ENCODE measurements at places on chromosomes 6 and 20.

DNA sequence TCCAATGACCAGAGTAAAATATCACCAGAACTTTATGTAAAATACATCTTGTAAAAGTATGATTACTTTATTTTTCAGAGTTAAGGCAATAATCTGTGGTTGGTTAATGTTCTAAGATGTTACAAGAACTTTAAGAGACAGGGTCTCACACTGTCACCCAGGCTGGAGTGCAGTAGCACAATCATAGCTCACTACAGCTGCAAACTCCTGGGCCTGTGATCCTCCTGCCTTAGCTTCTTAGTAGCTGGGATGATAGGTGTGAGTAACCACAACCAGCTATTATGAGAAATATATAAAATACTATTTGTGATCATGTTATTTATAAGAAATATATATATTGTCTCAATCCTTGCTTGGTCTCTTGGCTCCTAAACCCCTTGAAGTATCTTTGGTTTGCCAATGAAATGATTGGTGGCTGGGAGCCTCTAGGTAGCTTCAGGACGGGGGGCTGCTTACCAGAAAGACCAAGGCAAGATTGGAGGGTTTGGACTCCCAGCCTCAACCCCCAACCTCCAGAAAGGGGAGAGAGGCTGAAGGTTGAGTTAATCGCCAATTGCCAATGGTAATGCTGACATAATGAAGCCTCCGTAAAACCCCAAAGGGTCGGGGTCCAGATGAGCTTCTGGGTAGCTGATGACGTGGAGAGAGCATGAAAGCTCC, 15.4 kb downstream of the SOD2 start:
- no peak for DNase-seq

GRCh38 chr6:50369996-50370395, 320.3 kb upstream of the DEFB112 start:
- no peak for DNase-seq

DNA sequence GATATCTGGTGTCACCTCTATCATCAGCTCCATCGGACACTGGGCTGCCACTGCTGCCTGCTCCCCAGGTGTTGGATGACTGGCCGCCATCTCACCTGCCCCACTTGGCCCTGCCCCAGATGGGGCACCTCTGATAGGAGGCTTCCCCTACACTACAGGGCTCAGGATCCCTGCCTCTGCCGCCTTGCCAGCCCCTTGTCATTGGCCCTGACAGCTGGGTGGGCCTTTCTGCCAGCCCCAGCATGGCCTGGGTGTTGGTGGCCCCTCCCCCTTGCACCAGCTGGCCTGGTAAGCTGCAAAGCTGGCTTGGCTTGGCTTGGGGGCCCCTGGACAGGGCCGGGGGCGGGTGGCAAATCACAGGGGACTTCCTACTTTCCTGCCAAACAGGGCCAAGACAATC, 10.6 kb downstream of the PACSIN1 start:
- no peak for DNase-seq

DNA sequence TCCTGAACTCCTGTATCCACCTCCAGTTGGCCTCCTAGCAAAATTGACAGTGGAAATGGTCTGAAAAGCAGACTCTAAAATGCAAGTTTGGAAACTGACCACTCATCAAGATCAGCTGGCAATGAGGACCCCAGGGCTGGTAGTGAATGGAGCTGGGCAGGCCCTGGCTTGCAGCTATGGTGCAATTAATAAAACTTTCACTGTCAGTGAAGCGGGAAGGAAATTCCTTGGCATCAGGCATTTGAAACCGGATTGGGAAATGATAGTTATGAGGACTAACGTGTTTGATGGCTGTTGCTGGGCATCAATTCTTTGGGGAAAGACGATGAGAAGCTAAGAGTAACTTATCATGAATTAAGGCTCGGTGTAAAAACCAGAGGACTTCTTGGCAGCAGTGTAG, 19.1 kb downstream of the SIRPB1 start:
- DNase-seq = no peak

- DNase-seq = no peak
Observed at GRCh38 chr20:50037123-50037522, 54.3 kb downstream of the SNAI1 start.

GRCh38 chr6:14335071-14335470, 217.5 kb downstream of the CD83 start:
- DNase-seq = no peak

GRCh38 chr6:37134036-37134395, 35.9 kb upstream of the PIM1 start:
- DNase-seq = no peak

DNA sequence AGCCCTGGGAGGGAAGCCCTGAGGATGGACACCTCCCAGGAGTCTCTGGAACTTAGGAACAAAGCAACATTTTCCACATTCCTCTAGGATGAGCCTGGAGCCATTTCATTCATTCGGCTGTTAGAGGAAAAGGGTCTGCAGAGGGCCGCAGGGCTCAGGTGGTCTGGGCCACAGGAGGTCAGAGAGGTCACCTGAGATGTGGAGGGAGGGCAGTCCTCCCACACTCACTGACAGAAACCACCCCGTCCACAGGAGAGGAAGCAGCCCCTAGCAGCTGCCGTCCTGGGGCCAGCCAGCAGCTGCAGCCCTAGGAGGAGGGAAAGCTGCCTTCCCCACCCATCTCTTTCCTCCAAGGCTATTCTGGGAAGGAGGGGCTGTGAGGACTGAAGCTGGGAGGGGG, 207.0 kb downstream of the CDC5L start:
- DNase-seq = no peak

GRCh38 chr6:130018744-130019325, 454 bp downstream of the L3MBTL3 start:
- DNase-seq = peak; percentile 7

- DNase-seq = no peak
Observed at GRCh38 chr6:95169775-95170174, 407.6 kb upstream of the MANEA start.

DNA sequence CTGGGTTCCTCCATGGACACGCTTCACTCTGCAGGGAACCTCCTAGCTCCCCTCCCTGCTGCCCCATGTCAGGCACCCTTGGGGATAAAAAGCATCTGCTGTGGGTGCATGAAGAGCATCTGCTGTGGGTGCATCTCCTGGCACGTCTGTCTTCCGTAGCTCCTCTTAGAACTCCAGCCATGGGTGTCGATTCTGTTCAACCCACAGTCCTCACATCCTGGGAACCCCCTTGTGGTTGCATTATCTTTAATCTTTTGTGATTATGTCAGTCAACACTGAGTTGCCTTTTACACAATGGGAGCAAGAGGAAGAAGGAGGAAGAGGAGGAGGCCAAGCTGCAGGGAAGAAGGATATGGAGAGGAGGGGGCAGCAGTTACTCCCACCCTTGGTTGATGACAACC, 24.1 kb upstream of the CCR6 start:
- no peak for DNase-seq

DNA sequence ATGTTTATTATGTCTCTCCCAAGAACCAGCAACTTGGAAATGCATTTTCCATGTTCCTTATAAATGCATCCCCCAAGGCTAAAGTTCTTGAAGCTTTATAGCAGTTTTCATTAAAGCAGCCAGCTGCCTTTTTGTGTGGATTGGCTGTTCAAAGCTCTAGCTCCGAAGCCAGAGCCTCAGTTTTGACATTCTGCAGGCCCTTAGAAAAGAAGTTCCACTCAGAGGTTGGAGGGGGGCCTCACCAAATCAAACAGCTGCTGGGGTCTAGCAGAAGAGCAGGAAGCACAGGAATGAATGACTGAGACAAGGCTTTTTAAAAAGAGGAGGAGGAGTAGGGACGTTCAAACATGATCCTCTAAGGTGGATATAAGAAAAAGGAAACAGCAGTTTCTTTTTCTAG, 4.2 kb upstream of the POU3F2 start:
- DNase-seq = no peak

GRCh38 chr20:51029963-51030920, 7.3 kb upstream of the KCNG1 start:
- no peak for DNase-seq

GRCh38 chr6:84763886-84764331, 489 bp downstream of the TBX18 start:
- no peak for DNase-seq

DNA sequence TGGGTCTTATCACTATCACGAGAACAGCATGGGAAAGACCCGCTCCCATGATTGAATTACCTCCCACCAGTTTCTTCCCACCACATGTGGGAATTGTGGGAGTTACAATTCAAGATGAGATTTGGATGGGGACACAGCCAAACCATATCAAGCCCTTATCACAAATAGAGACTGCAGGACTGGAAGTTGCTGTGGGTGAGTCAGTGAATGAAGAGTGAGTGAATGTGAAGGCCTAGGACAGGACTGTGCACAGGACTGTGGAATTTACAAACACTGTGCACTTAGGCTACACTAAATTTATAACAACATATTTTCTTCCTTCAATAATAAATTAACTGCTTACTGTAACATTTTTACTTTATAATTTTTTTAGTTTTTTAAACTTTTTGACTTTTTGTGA, 30.2 kb upstream of the BCAS1 start:
- no peak for DNase-seq

DNA sequence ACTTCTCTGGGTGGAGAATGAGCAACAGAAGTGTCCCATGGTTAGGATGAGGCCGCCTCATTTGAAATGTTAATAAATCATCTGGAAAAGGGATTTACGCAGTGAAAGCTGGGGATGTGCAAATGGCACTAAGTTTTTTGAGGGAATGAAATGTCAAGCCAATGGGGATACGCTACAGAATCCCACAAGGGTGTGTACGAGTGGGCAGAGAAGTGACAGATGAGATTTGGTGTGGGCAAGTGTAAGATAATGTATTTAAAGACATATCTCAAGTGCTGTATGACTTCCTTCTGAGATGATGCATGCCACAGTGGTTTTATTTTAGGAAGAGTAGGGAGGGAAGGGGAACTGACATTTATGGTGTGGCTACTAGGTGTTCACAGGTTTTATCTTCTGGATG, 100.6 kb downstream of the LRFN2 start:
- no peak for DNase-seq

GRCh38 chr6:93272896-93273295, 146.5 kb downstream of the EPHA7 start:
- no peak for DNase-seq

GRCh38 chr6:100460650-100461204, 4.0 kb downstream of the SIM1 start:
- DNase-seq = no peak

DNA sequence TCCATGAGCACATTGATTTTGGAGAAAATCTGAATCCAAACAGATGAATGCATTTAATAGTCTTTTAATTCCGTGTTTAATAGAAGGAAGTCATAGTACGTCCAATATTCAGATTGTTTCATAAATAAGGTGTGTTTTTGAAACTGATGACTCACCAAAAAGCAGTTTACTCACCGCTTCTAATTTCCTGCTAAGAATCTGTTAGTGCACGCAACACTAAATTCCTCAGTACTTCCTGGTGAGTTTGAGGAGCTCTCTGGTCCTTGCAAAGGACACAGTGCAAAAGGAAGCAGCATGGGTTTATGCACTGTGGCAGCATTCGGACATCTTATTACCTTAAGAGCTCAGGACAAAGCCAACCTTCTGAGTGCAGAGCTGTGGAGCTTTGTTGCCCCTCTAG, 2.3 kb upstream of the ADGRF1 start:
- no peak for DNase-seq

DNA sequence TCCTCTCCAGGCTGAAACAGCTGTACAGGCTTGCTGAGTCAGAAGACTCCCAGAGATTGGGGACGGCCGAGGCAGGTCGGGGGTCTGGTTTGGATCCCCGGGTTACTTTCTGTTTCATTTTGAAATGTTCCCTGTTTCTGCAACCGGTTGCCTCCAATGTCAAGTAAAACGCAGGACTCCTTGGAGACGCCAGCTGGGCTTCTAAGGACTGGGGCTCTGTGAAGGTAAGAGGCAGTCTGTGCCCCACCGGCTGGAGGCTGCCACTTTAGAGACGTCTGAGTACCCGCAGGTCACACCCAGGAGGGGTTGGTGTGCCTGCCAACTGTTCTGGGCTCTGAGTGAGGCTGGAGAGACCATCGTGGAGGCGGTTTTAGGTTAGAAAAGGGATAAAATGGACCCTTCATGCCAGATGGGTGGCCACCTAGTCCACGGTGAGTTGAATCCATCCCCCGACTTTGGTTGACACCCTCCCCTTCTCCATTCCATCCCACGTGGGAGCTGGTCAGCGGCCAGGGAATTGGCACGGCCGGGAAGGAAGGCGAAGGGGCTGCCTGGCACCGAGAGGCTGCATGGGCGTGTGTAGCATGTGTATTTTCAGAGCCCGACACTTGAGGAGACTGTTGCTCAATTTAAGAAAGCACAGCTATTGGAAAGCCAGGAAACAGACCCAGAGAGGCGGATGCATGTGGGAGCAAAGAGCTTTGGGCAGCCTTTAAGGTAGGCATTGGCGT, 240.9 kb downstream of the PHACTR1 start:
- DNase-seq = peak; percentile 70

DNA sequence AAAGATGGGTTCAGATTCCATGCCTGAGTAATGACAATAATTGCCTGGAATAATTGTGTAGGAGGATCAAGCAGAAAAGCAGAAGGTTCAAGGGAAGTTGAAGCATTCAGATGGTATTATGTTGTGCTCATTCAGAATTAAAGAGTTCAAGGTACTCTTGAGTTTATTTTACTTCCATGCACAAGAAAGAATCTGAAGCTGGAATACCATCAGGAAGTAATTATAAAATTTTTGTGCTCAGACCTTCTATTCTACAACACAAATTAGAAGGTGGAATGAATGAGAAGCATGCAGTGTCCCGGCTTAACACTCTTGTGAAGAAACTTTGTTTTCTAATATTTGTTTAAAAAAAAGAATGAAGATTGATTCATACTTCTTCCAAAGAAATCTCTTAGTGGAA, 139.4 kb upstream of the ENPP5 start:
- DNase-seq = no peak

DNA sequence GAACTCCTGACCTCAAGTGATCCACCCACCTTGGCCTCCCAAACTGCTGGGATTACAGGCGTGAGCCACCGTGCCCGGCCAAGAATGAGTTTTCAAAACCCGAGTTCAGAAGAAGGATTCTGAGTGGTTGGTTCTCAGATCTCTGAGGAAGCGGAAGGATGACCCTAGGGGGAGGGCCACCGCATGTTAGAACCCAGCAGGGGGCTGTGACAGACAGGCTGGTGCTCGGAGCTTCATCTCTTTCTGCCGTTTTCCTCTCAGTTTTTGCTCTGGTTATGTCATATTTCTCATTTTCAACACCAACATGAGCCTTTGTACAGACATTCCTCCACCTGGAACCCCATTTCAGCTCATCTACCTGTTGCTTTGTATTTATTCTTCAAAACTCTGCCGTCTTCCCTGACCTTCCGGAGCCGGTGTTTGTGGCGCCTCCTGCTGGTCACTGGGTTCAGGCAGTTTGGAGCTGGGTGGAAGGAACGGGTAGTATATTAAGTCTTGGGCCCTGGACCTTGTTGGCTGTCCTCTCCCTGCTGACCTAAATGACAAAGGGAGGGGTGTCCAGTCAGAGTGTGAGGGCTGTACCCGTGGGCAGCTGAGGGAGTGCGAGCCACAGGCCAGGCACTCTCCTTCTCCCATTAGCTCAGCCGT, at the start of gene DEFB123:
DEFB123 (plus strand) TSS at position 621 of the 648 bp plus-strand sequence. CDS start 67 bp downstream, outside the sequence.
- no peak for DNase-seq
